ENCODE measurements at places on chromosomes 12 and 14.
A peak's percentile ranks its signal among the peaks of the same experiment; 100 is the strongest.

DNA sequence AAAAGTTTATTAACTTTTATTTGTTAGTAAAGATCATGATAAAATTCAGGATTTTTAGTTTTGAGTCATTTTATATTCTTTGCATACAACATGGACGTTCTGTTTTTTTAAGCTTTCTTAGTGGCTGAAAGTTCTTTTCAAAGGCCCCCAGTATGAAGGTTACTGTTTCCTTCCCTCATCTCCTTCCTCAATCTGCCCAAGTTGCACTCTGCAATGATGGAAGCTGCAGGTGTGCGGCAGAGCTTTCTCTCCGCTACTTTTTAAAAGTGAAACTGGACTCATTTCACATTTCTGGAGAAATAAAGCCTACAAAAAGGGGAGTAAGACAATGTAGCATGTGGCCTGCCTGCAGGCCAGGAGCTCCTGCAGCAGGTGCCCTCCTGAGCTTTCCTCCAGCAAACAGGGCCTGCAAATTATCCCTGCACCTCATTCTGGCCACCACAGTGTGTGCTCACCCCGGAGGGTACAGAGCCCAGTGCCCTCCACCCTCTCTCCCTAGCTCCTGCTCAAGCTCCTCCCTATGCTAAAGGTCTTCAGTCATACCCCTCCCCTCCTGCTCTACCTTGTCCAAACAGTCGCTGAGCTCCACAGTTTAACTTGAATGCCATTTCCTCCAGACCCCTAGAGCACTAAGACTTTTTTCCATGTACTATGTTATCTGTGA is 78.9 kb downstream of the SETD3 start:
- no peak for DNase-seq

GRCh38 chr14:52701223-52701622 is 5.8 kb upstream of the PSMC6 start:
- no peak for DNase-seq

DNA sequence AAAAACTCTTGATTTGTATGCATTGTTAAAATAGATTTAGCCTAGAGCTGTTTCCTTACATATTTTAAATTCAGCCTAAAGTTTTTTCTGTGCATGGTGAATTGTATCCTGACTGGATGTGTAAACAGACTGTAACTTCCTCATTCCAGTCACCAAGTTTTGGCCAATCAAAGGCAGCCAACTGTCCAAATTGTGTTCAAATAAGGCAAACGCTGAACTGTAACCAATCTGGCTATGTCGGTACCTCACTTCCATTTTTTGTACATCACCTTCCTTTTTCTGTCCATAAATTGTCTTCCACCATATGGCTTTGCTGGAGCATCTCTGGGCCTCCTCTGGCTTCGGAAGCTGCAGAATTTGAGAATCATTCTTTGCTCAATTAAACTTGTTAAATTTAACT is 1921.9 kb upstream of the SEL1L start:
- DNase-seq = no peak

- peak; percentile 24 for DNase-seq
These were observed 137.8 kb downstream of the SLC15A4 start for GRCh38 chr12:128685903-128686475.

DNA sequence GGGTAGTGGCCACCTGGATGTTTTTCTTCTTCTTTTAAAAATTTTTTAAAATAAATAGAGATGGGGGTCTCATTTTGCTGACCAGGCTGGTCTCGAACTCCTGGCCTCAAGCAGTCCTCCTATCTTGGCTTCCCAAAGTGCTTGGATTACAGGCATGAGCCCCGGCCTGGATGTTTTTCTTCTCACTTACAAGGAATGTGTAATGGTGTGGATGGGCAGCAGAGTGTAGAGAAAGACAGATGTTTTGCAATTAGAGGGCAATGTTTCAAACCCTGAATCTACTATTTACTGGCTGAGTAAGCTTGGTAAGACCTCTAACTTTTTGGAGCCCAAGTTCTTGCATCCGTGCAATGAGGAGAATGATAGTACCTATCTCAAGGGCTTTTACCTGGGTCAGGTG is 48.1 kb downstream of the ADCK1 start:
- DNase-seq = no peak

GRCh38 chr12:31650918-31651317 is 8.6 kb upstream of the ETFBKMT start:
- DNase-seq = no peak

Measured in cerebellar nuclear complex (tissue), 1 donor.